ENCODE measurements at places on chromosomes 16 and 17. TPM values are rescaled to one million over a fixed set of nuclear protein-coding genes. Genes with fewer than 3 reads are reported as not detected.
A peak's percentile ranks its signal among the peaks of the same experiment; 100 is the strongest.

DNA sequence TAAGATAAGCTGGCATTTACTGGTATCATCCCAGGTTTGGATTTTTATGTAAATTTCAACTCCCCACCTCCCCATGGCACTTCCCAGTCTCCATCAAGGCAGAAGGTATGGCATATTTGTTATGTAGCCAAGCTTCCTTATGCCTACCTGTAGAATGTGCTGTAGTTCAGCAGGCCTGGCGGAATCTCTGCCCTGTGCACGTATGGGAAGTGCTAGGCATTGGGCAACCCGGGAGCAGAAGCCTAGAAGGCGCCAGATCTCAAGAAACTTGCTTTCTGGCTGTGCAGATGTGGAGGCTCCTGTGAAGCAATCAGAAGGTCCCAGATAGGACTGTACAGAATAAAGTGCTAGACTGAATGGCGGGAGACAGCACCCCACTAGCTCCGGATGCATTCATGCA is 64.7 kb downstream of the SNX20 start:
- no peak overlapping the region for H3K4me3 ChIP-seq
- no peaks in the 10 kb centered on the region for H3K27me3 ChIP-seq
- DNase-seq = no peak
- H3K27ac ChIP-seq = no peak overlapping the region

The CAPNS2 gene
- total RNA-seq = 0.85 TPM

GRCh38 chr17:44733753-44734152 is 25.0 kb upstream of the ADAM11 start:
- no peak for DNase-seq
- no peaks in the 10 kb centered on the region for H3K27me3 ChIP-seq
- H3K4me3 ChIP-seq = no peak overlapping the region
- H3K4me1 ChIP-seq = no peaks in the 10 kb centered on the region

GRCh38 chr17:39754958-39755553 is 17.3 kb downstream of the GRB7 start:
- DNase-seq = peak; percentile 35
- H3K27ac ChIP-seq = peak overlapping the region; percentile 91
- no peaks in the 10 kb centered on the region for H3K27me3 ChIP-seq
- H3K4me1 ChIP-seq = peaks cover 19% of the 10 kb centered on the region
- no peaks in the 10 kb centered on the region for H3K36me3 ChIP-seq

The MYH1 gene
- not detected for total RNA-seq

DNA sequence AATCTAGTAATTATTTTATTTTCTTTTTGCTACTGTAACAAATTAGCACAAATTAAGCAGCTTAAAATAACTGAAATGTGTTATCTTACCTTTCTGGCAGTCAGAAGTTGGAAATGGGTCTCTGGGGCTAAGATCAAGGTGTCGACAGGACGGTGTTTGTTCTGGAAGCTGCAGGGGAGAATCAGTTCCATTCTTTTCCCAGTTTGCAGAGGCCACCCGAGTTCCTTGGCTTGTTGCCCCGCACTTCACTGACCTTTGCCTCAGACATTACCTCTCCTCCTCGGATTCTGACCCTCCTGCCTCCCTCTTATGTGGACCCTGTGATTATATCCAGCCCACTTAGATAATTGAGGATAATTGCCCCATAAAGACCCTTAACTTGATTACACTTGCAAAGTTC is 61.0 kb upstream of the MAF start:
- no peaks in the 10 kb centered on the region for H3K4me1 ChIP-seq
- no peaks in the 10 kb centered on the region for H3K27me3 ChIP-seq
- no peak overlapping the region for H3K4me3 ChIP-seq
- H3K27ac ChIP-seq = no peak overlapping the region

The GGA2 gene
- 79.9 TPM for total RNA-seq

DNA sequence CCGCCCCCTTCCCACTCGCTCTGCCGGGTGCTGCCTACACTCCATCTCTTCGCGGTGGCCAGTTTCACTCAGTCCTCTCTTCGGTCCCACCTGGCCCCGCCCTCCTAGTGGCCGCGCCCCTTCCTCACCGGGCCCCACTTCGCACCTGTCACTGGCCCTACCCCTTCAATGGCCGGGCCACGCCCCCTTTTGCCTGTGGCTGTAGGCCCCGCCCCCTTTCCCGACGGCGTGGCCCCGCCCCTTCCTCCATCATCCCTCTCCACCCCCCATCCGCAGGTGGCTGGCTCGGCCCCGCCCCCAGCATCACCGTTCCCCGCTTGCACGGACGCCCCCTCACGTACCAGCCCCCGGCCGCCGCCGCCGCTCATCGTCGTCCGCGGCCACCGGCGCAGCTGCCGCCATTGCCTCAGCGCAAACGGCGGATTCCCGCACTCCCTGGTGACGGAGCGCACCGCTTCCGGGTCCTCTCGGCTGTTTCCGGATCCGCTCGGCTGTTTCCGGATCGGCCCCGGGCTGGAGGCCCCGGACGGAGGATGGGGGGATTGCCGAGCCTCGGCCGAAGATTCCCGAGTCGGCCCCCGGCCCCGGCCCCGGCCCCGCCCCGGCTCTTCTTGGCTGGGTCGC is at the start of gene RABEP2:
Gene RABEP2, minus strand, starts transcription at position 477 of the 624 bp plus-strand sequence. Its CDS starts 75 bp downstream, at position 402.
- DNase-seq = peak; percentile 95
- H3K4me3 ChIP-seq = peak within 1 kb of the TSS; percentile 87
- peak within 1 kb of the TSS; percentile 95 for H3K27ac ChIP-seq
- H3K4me1 ChIP-seq = peaks cover 5% of the 10 kb centered on the region
- H3K36me3 ChIP-seq = no peaks in the 10 kb centered on the region
